ENCODE measurements at places on chromosomes 3 and 15. TPM values are rescaled to one million over a fixed set of nuclear protein-coding genes. Genes with fewer than 3 reads are reported as not detected.

DNA sequence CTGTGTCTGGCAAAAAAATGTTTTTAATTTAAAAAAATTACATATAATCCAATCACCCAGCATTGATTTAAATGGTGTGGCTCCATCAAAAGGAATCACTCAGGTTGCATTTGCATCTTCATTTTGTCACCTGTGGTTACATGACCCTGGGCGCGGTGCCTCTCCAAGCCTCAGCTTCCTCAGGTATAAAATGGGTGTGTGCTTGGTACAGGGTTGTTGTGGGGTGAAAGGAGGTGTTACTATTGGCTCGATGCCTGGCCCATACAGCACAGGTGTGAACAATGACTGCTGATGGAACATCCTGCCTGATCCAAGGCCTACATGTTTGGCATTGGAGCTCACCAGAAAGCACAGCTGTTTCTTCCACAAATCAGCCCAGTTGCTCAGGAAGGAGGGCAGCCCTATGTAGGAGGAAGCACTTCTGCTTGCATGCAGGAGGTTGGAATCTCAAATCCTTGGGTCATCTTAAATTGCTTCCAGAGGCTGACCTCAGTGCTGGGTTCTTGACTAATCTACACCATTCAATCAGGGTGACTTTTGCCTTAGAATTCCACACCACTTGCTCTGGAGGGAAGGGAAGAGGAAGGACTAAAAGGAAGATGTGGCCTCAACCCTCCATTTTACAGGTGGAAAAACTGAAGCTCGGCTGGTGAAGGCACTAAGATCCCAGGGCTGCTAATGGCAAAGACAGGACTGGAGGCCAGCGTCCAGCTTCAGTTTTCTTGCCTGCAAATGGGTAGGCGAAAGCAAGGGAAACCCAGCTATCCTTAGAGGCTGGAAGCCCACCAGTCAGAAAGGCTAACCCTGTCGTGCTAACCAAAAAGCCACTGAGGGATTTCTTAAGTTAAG, 31.7 kb downstream of the BHLHE40 start:
- DNase-seq = no peak

- DNase-seq = no peak
Measured at GRCh38 chr3:29486096-29486495, 205.2 kb downstream of the RBMS3 start.

GRCh38 chr3:53936347-53936746, 44.7 kb upstream of the SELENOK start:
- no peak for DNase-seq

GRCh38 chr3:5217824-5218595, 30.5 kb downstream of the EDEM1 start:
- DNase-seq = no peak

- peak; percentile 51 for DNase-seq
Measured at GRCh38 chr3:144923046-144923775, 951.6 kb downstream of the DIPK2A start.

CHAC1 gene
- 4.6 TPM for total RNA-seq

DNA sequence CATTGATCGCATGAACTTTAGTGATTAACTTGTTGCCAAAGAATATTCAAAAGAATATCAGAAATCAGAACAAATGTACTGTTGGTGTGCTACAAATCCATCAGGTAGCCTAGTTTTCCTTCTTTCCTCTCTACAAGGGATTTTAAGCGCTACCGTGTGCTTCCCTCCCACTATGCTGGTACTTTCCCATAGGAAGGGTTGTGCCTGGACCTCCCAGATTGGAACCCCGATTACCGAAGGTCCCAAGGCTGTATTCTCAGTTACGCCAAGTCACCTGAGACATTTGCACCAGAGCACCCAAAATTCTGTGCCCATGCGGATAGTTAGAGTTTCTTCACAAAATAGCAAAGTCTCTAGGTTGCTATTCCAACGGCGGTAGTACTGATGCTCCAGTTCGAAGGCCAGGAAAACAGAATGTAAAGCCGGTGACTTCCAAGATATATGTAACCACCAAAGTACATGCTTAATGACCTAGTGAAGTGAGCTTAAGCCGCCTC, 23.4 kb upstream of the GATM start:
- DNase-seq = no peak

GRCh38 chr3:170079536-170080165, 41.9 kb downstream of the GPR160 start:
- no peak for DNase-seq

OSTN gene
- not detected for total RNA-seq

Measured in endothelial cell of umbilical vein (primary cell).